Sciatic nerve (tissue), 2 donors: ENCODE measurements at places on chromosomes 12 and 14.

DNA sequence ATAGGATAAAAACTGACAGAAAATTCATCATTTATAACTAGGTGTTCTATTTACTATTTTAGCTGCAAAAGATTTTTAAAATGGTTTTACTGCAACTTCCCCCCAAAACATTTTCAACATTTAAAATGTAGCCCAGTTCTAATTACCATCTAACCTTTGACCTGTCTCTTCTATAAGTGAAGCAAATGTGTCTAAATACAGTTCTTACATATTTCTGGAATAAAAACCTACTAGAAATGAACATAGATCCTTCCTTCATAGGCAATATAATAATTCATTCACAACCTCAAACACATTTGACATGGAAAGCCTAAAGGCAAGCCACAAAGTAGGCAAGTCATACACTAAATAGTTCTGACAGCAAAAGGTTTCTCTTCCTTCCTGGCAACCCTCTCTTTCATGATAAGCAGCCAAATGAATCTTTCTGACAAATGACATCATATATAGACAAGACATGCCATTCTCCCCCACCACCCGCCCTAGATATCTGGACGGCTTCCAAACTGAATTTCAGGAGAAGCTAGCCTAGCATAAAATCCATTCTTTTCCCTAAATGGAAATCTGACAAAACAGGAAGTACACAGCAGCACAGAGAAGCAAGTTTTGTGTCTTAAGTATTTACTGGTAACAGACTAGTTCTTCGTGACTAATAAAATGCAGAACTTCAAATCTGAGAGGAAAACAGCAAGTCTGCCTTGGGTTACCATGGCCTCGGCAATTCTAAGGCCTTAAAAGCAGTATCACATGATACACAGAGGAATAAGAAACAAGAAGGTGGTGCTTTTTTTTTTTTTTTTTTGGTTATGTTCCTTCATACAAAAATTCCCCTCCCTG, 17.2 kb upstream of the ARID4A start:
- DNase-seq, result no peak

GRCh38 chr12:14418451-14418890, 53.0 kb downstream of the ATF7IP start:
- DNase-seq, result no peak

- DNase-seq, result no peak
These were observed 147.9 kb upstream of the E2F7 start for GRCh38 chr12:77213319-77213718.

GRCh38 chr12:97260786-97261185, 201.8 kb upstream of the RMST start:
- no peak for DNase-seq

DNA sequence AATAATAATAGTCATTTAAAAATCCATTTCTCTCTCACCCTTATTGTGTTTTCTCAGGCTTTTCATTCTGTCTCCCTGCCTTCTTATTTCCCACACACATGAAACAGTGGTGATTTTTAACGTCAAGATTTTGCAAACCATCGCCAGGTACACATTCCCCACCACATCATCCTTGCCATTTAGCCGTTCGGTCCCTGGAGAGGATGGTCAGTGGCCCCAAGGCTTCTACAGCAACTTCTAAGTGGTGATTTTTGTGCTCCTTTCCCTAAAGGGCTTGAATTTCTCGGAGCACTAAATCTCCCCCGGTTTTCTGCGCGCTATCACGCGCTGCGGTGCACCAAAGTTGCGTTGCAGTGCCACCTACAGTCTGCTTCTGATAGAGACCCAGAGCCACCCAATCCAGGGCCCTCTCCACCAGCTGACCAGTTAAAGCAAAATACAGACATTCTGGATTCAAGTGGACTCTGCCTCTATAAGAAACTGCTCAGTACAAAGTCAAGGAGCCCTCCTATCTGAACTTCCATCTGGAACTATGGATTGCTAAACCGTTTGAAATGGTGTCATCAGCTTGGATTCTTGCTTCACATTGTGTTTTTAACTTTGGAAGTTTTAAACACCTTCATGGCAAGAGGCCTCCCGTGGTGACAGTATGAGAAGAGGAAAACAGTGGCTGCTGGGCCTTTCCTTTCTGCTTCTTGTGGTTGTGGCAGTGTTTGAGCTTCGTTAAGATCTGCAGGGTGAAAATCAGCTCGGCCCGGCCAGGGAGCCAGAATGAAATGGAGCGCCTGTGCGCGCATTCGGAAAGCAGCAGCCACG, 234.0 kb downstream of the SPTSSA start:
- DNase-seq, result peak; percentile 81

DNA sequence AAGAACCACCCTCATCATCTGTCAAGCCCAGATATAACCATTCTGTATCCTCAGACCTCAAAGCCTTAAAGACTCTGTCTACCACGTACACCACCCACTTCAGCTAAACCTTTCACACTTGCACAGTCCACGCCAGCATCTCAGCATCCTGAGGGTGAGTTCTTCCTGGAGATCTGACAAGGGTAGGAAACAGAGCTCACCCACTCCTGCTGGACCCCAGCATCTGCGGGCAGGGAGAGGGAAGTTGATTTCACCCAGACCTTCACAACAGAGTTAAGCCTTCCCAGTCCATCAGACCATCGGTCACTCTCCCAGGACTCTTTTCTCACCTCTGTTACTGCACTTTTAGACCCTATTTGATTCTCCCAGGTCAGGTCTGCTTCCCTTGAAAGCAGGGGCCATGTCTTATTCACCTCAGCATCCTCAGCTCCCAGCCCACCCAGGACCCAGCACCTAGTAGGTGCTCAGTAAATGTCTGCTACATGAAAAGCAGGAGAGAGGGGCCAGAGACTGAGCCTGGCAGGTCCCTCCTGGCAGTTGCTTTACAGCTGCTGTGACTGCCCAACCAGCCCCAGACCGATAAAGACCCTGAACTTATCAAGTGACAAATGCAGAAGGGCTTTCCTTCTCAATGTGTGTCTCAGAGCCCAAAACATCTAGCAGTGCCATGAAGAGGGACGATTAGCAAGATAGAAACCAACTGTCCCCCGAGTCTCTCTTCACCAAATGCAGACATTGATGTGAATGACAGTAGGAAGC, 34.1 kb downstream of the ANO2 start:
- DNase-seq, result no peak

DNA sequence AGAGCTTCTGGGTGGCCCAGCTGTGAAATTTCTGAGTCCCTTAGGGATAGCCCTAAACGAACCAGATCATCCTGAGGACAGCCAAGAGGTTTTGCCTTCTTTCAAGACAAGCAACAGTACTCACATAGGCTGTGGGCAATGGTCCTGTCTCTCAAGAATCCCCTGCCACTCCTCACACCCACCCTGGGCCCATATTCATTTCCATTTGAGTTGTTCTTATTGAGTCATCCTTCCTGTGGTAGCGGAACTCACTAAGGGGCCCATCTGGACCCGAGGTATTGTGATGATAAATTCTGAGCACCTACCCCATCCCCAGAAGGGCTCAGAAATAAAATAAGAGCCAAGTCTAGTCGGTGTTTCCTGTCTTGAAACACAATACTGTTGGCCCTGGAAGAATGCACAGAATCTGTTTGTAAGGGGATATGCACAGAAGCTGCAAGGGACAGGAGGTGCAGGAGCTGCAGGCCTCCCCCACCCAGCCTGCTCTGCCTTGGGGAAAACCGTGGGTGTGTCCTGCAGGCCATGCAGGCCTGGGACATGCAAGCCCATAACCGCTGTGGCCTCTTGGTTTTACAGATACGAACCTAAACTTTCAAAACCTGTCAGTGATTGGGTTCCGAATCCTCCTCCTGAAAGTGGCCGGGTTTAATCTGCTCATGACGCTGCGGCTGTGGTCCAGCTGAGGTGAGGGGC, 38.9 kb downstream of the DAD1 start:
- DNase-seq, result no peak

DNA sequence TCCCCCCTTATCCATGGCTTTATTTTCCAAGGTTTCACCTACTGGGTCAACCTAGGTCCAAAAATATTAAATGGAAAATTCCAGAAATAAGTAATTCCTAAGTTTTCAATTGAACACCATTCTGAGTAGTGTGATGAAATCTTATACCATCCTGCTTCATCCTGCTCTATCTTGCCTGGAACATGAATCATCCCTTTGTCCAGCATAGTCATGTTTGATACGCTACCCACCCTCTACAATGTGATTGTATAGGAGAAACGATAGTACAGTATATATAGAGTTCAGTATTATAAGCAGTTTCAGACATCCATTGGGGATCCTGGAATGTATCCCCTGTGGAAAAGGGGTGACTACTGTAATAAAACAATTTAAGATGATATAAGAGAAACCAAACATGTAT, 62.2 kb downstream of the IFNG start:
- DNase-seq, result no peak

GRCh38 chr12:29282031-29282816, 98.7 kb downstream of the ERGIC2 start:
- no peak for DNase-seq

- DNase-seq, result no peak
These were observed 47.1 kb upstream of the RERG start for GRCh38 chr12:15268309-15268708.
